ENCODE measurements at places on chromosomes 1 and 21.

- H3K27ac ChIP-seq = no peak overlapping the region
- H3K4me3 ChIP-seq = no peak overlapping the region
- H3K4me1 ChIP-seq = peaks cover 4% of the 10 kb centered on the region
Observed at GRCh38 chr1:244199902-244200301, 148.8 kb downstream of the ZBTB18 start.

- no peak overlapping the region for H3K4me3 ChIP-seq
- peaks cover 1% of the 10 kb centered on the region for H3K27me3 ChIP-seq
- no peaks in the 10 kb centered on the region for H3K36me3 ChIP-seq
- DNase-seq = peak; percentile 47
- no peak overlapping the region for H3K27ac ChIP-seq
Observed at GRCh38 chr1:30033256-30034104, 689.9 kb downstream of the MATN1 start.

- H3K4me1 ChIP-seq = no peaks in the 10 kb centered on the region
- no peaks in the 10 kb centered on the region for H3K36me3 ChIP-seq
- no peak overlapping the region for H3K4me3 ChIP-seq
- H3K27me3 ChIP-seq = peaks cover 4% of the 10 kb centered on the region
Observed at GRCh38 chr1:99018313-99018712, 13.7 kb upstream of the PLPPR5 start.

- peaks cover 11% of the 10 kb centered on the region for H3K27me3 ChIP-seq
- H3K4me3 ChIP-seq = peak within 1 kb of the TSS; percentile 46
- no peaks in the 10 kb centered on the region for H3K36me3 ChIP-seq
- no peaks in the 10 kb centered on the region for H3K4me1 ChIP-seq
- DNase-seq = no peak
Observed at GRCh38 chr1:119896303-119896702, at the start of gene ADAM30. TSS of gene ADAM30 (minus strand) at chr1:119896515. CDS start at chr1:119896336, 179 bp downstream.

DNA sequence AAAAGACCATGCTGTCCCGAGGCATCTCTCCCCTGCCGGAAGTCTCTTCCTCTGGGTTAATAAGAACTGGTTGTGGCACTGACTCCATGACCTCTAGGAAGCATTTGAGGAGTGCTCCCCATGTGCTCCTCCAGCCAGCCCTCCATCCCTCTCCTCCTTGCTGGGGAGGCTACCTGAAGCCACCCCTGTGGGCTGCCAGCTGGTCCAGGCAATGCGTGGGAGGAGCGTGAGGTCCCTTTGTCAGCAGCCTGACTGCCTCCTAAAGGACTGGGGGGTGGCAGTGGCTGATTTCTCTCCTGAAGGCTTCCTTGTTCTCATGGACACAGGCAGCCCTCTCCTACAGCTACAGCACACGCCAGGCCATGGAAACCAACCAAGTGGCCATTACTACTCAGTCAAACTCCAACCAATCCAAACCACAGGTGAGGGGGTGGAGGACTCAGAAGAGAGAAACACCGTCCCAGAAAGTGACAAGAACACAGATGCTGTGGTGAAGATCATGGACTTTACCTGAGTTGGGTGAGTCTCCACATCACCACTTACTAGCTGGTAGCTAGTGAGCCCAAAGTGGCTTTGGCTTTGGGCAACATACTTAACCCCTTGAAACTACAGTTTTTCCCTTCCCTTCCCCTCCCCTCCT lies 35.2 kb downstream of the NENF start:
- no peaks in the 10 kb centered on the region for H3K27me3 ChIP-seq
- no peaks in the 10 kb centered on the region for H3K36me3 ChIP-seq
- DNase-seq = no peak

DNA sequence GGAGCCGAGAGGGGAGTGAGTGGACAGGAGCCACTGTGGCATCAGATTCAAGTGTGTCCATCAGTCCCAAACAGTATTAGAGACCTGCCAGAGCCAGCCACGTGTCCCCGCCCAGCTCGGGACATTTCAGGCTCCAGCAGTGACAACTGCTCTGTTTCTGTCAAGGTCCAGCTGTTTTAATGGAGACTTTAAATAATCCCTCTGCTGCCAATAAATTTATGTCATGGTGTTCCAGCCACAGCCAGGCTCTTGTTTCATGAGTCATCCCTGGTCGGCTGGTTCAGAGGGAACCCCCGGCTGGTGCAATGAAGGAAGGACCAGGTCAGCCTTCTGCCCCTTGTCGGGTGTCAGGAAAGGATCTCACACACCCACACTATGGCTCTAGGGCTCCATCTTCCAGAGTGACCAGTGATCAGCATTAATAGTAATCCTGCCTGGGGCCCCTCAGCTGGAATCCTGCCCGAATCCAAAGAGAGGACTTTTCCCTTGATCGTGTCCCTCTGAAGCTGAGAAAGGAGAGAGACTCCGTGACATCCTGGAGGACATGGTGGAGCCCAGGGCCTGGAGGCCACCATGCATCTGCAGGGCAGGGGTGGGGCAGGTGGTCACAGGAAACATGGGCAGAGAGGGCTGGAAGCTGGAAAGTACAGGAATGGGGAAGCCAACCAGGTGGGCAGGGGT lies 197.3 kb downstream of the MATN1 start:
- peaks cover 18% of the 10 kb centered on the region for H3K27me3 ChIP-seq
- H3K27ac ChIP-seq = no peak overlapping the region
- peak; percentile 63 for DNase-seq
- H3K36me3 ChIP-seq = no peaks in the 10 kb centered on the region

GRCh38 chr1:70666381-70667140 lies 255.5 kb downstream of the CTH start:
- H3K27ac ChIP-seq = no peak overlapping the region
- H3K36me3 ChIP-seq = no peaks in the 10 kb centered on the region
- H3K4me1 ChIP-seq = no peaks in the 10 kb centered on the region
- no peaks in the 10 kb centered on the region for H3K27me3 ChIP-seq
- H3K4me3 ChIP-seq = no peak overlapping the region
- no peak for DNase-seq

GRCh38 chr1:11708554-11709350 lies 17.2 kb downstream of the DRAXIN start:
- DNase-seq = no peak
- no peak overlapping the region for H3K27ac ChIP-seq
- H3K36me3 ChIP-seq = no peaks in the 10 kb centered on the region

DNA sequence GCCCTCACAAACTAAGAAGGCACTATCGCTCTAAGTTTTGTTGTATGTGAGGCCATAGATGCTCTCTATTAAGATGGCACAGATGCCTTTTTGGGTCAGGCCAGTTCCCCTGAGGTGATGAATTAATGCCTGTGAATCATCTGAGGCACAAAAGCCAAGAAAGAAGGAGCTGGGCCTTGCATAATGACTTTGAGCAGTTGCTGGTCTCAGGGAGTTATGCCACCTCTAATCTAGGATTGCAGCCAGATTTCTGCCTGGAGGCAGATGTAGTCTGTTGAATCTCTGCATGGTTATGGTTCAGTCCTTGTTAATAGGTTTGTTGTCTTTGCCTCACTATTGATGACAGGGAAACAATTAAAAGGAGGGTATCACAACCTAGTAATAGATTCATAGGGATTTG lies 168.1 kb upstream of the CHRM3 start:
- DNase-seq = no peak
- H3K4me1 ChIP-seq = no peaks in the 10 kb centered on the region
- no peak overlapping the region for H3K27ac ChIP-seq

- H3K36me3 ChIP-seq = peaks cover 8% of the 10 kb centered on the region
- H3K4me3 ChIP-seq = no peak overlapping the region
- H3K27ac ChIP-seq = no peak overlapping the region
- DNase-seq = no peak
- H3K27me3 ChIP-seq = no peaks in the 10 kb centered on the region
Observed at GRCh38 chr21:34540206-34540605, 28.2 kb upstream of the KCNE1 start.

DNA sequence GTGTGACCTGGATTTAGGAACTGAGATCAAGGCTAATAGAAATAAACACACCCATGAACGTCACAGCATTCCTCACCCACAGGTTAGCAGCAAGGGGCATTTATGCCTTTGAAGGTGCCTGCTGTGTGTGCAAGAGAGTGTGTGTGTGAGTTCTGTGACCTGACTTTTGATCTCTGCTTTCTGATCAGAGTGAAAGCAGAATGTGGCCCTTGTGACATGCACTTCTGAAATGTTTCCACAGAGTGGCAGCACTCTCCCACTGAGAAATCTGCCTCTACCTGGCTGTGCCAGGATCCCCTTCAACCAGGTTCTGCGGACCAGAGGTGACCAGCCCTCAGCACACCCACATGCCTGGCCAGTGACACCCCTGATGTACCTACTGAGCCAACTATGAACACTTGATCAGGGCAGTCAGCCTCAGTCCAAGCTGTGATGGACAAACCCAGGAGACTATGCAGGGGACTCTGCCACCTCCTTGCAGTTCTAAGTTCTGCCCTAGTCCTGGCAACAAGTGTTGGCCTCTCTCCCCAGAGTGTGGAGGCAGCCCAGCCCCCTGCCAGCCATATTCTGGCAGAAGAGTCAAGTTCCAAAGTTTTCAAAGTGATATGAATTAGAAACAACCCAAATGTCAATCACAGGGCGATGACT lies 41.0 kb downstream of the RXRG start:
- no peaks in the 10 kb centered on the region for H3K4me1 ChIP-seq
- H3K36me3 ChIP-seq = no peaks in the 10 kb centered on the region
- no peak overlapping the region for H3K27ac ChIP-seq
- no peak overlapping the region for H3K4me3 ChIP-seq
- peaks cover 16% of the 10 kb centered on the region for H3K27me3 ChIP-seq

GRCh38 chr1:207035877-207036551 lies 3.5 kb upstream of the C1orf116 start:
- DNase-seq = no peak
- peaks cover 18% of the 10 kb centered on the region for H3K27me3 ChIP-seq
- H3K4me1 ChIP-seq = peaks cover 12% of the 10 kb centered on the region
- H3K27ac ChIP-seq = no peak overlapping the region

- H3K27me3 ChIP-seq = no peaks in the 10 kb centered on the region
- peaks cover 26% of the 10 kb centered on the region for H3K4me1 ChIP-seq
- H3K36me3 ChIP-seq = peaks cover 17% of the 10 kb centered on the region
- H3K27ac ChIP-seq = peak overlapping the region; percentile 98
Observed at GRCh38 chr1:109214695-109215623, 1.2 kb downstream of the SARS1 start.

- peaks cover 18% of the 10 kb centered on the region for H3K27me3 ChIP-seq
- H3K36me3 ChIP-seq = no peaks in the 10 kb centered on the region
- no peak for DNase-seq
- peaks cover 39% of the 10 kb centered on the region for H3K4me1 ChIP-seq
- H3K27ac ChIP-seq = peak overlapping the region; percentile 51
- peak overlapping the region; percentile 36 for H3K4me3 ChIP-seq
Observed at GRCh38 chr1:53590531-53591515, 131.6 kb downstream of the DMRTB1 start.

DNA sequence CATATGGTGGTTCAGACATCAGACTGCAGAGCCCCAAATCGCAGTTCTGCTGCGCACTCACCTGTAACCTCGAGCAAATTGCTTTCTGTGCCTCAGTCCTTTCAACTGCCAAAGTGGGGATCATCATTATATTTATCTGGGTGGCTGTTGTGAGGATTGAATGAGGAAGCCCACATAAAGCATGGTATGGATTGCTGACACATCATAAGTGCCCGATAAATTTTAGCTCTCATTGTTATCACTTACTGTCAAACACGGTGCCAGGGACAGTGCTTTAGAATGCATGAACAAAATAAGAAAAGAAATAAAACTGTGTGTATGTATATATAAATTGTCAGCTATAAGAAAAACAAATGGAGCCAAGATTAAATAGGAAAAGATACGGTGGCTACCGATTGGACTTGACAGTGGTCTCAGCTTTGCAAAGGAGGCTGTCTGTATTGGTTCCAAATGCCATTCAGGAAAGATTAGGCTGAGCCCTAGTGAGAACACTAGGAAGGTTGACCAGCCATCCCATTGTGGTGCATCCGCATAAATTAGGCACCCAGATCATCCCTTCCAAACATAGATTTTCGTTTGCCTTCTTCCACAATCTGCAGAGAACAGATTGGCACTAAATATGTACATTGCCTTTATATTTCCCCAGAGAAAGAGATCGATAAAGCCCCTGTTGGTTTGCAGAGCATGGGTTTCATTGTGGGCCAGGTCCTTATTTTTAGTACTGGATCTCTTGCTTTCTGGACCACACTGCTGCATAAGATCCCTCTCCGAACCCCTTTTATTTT lies 91.8 kb upstream of the KAZN start:
- no peaks in the 10 kb centered on the region for H3K36me3 ChIP-seq
- DNase-seq = no peak
- peaks cover 9% of the 10 kb centered on the region for H3K27me3 ChIP-seq
- no peak overlapping the region for H3K4me3 ChIP-seq
- H3K27ac ChIP-seq = no peak overlapping the region
- H3K4me1 ChIP-seq = peaks cover 5% of the 10 kb centered on the region

GRCh38 chr1:33180911-33181890 lies 642 bp downstream of the TRIM62 start:
- peak overlapping the region; percentile 73 for H3K27ac ChIP-seq
- DNase-seq = peak; percentile 85

GRCh38 chr1:159441360-159441759 lies 1.8 kb downstream of the OR10J1 start:
- no peak overlapping the region for H3K4me3 ChIP-seq
- no peak overlapping the region for H3K27ac ChIP-seq
- no peaks in the 10 kb centered on the region for H3K27me3 ChIP-seq
- H3K36me3 ChIP-seq = no peaks in the 10 kb centered on the region

DNA sequence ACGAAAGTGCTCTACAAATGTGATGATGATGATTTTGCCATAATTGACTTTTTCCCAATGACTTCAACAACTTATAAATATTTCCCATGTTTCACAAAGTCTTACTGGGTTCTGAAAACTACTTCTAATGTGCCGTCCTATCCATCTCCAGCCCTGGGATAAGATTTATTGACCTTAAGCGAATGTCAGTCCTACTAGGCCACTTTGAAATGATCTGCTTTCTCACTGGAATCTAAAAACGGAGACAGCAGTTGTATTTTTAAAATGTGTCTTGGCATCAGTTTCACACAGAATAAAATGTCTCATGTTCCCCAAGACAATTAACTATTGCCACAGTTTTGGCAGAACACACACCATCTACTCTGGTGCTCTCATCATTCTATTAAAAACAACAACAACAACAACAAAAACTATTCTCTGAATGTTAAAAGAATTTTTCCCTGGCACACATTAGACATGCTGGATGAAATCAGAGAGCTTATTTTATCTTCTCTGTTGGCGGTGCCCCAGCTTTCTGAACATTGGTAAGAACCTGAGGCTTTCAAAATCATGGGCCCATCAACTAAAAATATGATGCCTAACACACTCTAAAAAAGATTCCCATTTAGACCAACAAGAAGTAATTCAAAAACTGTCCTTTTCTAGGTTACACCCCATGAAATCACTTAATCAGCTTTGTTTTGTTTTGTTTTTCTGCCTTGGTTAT lies 23.1 kb upstream of the DNASE2B start:
- DNase-seq = no peak
- H3K4me3 ChIP-seq = no peak overlapping the region
- H3K27me3 ChIP-seq = no peaks in the 10 kb centered on the region
- H3K4me1 ChIP-seq = peaks cover 9% of the 10 kb centered on the region
- no peaks in the 10 kb centered on the region for H3K36me3 ChIP-seq
